ENCODE measurements at places on chromosomes 4 and X. TPM values are rescaled to one million over a fixed set of nuclear protein-coding genes. Genes with fewer than 3 reads are reported as not detected.

- DNase-seq = no peak
Measured at GRCh38 chr4:190014771-190015537, 12.1 kb downstream of the FRG2 start.

DNA sequence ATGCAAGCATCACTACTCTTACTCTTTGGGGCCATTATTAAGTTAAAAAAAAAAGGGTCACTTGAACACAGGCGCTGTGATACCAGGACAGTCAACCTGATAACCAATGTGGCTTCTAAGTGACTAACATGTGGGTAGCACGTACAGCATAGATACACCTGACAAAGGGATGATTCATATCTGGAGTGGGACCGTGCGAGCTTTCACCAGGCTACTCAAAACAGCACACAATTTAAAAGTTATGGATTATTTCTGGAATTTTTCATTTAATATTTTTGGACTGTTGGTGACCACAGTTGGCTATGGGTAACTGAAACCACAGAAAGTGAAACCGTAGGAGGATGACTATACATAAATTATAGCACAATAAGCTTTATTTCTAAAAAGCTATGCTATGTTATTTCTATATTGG, 113.8 kb upstream of the STIM2 start:
- no peak for DNase-seq

DNA sequence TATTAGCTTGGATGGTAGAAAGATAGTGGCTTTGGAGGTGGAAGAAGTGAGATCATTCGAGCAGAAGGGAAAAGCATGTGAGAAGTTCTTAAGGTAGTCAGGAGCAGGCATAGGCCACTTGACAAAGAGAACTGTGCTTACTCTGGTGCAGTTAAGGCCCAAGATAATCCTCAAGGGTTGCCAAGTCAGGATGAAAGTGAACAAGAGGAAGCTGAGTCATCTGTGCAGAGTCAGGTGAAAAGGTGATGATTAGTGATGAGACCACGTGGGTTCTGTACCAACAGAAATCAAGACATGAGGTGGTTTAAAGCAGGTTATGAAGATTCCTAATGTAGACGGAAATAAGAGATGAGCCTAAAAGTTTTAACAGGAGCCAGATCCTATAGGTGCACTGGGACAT, 369.8 kb downstream of the DTHD1 start:
- DNase-seq = no peak

DNA sequence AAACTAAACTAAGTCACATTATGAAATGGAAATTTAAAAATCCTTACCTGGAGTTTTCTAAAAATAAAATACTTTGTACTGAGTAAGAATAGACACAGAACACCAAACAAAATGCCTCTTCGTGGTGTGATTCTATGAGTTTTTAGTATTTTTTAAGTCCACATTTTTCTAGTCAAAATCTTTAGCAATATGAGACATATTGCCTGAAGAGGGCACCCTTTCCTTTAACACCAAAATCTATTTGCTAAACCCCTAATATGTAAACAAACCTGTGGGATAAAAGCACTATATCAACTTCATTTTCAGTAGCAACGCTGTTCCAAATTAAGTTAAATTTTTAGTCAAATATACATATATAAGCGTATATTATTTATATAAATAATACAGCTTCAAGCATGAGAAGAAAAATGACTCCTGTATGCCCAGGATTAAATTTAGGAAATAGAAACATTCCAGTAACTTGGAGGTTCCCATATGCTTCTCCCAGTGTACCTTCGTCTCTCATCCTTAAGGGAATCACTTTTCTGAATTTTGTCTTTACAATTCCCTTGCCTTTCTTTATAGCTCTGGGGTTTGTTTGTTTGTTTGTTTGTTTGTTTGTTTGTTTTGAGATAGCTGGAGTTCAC, 23.0 kb upstream of the PGM2 start:
- DNase-seq = peak; percentile 4

DNA sequence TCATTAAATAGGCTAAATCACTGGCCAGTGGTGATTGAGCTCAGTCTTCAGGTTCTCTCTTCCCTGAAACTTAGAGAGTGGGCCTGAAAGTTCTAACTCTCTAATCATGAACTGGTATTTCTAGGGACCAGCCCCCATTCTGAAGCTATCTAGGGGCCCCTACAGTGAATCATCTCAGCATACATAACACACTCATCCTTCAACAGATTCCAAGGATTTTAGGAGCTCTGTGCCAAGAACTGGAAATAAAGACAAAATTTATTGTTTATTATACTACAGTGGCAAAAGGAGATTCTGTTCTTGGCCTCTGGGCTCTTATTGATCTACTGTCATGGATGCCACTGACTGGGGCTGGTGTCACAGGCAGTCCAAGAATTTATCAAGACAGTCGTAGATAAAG, 263.8 kb upstream of the IGFBP7 start:
- no peak for DNase-seq

DNA sequence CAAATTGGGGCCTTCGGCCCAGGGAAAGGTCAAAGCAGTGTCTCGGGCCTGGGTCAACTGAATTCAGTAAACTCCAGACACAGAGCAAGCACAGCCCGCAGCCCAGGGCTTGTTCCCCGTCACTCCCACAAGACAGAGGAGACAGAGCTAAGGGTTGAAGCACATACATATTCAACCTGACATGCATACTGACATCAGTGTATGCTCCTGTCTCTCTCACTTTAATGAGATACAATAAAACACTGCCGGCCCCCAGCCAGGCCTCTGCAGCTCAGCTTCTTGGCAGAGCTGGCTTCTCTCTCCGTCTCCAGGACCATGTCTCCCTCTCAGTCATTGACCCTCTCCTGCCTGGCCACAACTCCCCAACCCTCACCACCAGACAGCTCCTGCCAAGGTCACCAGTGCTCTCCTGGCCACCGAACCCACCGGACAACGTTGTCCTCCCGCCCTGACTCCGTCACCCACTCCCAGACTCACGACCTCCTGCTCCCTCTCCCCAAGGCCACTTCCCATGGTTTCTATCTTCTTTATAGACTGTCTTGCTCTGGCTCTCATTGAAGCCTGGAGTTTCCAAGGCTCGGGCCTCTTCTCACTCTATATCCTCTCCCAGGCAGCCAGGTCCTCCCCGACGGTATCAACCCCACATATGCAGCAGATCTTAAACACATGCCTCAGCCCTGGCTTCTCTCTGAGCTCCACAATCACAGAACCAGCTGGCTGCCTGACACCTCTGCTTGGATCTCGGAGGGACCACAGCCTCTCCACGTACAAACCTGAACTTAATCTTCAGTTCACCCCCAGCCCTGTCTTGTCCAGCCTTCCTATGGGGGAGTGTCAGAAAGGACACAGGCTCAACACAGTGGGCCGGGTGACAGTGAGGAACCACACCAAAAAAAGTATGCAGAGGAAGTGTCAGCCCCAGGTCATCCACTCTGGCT, 67.7 kb upstream of the C4orf50 start:
- DNase-seq = no peak

DNA sequence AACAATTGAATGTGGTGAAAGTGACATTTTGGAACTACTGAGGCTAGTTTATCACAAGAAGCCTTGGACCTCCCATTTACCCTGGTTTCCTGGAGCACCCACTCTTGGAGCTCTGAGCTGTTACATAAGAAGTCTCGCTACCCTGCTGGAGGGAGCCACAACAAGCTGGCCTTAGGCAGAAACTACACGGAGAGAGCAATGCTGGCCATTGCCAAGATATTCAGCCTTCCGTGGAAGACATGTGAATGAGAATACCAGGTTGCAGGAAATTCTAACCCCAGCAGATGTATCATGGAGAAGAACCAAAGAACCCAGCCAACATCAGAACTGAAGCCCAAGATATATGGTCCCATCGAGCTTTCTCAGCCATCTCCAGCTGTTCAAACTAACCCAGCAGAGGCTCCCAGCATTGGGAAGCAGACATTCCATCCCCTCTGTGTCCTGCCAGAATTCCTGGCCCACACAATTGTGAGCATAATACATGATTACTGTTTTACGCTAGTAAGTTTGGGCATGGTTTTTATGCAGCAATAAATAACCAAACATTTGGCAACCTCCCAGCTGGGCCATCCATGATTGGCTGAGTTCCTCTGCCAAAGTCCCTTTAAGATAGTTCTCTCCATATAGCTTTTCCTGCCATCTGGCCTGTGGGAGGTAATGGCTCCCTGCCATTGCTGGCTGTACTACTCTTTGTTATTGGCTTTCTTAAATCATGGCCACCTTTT, 17.9 kb upstream of the PDE5A start:
- DNase-seq = peak; percentile 87

- no peak for DNase-seq
Measured at GRCh38 chr4:173958445-173958844, 325.0 kb downstream of the FBXO8 start.

- no peak for DNase-seq
Measured at GRCh38 chrX:81229229-81229628, 27.3 kb downstream of the SH3BGRL start.

DNA sequence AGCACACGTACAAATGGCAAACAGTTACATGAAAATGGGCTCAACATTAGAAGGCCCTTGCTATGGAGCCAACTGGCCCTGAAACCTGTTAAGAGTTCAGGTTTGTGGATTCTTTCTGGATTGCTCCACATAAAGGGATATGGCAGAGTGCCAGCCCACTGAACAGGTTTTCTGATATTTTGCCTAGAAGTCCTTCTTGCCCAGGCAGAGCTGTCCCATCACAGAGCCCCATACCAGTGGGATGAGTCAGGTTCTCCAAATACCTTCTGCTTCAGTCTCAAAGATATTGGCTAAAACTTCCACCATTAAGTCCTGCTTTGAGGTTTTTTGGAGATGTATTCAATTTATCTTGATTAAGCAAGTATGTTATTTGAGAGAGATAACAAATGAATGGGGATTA, 146.8 kb upstream of the IL1RAPL2 start:
- no peak for DNase-seq

DNA sequence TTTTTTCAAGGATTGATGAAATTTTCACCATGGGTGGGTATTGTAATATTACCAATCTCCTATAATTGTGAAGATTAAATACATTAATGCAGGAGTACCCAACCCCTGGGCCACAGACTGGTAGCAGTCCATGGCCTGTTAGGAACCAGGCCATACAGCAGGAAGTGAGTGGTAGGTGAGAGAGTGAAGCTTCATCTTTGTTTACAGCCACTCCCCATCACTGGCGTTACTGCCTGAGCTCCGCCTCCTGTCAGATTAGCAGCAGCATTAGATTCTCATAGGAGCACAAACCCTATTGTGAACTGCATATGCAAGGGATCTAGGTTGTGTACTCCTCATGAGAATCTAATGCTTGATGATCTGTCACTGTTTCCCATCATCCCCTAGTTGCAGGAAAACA, 15.1 kb downstream of the RAPGEF2 start:
- DNase-seq = no peak

- DNase-seq = peak; percentile 6
Measured at GRCh38 chr4:72314869-72315268, 254.2 kb downstream of the ADAMTS3 start.

DNA sequence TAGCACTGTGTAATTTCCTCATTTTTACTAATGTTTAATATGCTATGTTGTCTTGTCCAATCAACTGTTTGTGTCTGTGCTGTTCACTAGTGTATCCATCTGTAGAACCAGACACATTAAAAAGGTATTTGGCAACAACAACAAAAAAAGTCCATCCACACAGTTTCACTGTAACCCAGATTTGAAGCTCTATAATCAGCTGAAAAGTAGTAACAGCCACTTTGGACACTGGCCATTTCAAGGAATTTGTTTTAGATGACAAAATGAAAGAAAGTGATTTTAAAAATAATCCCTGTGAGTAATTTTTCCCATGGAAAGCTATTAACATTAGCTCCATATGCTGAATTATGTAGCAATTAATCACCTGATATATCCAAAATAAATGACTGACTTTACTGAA, 2.2 kb upstream of the FBXL5 start:
- no peak for DNase-seq

- DNase-seq = no peak
Measured at GRCh38 chr4:152209772-152210493, 326.0 kb downstream of the FBXW7 start.

GRCh38 chr4:124437853-124438495, 274.6 kb downstream of the ANKRD50 start:
- DNase-seq = no peak

GRCh38 chr4:176729489-176729888, 63.2 kb downstream of the VEGFC start:
- no peak for DNase-seq

DNA sequence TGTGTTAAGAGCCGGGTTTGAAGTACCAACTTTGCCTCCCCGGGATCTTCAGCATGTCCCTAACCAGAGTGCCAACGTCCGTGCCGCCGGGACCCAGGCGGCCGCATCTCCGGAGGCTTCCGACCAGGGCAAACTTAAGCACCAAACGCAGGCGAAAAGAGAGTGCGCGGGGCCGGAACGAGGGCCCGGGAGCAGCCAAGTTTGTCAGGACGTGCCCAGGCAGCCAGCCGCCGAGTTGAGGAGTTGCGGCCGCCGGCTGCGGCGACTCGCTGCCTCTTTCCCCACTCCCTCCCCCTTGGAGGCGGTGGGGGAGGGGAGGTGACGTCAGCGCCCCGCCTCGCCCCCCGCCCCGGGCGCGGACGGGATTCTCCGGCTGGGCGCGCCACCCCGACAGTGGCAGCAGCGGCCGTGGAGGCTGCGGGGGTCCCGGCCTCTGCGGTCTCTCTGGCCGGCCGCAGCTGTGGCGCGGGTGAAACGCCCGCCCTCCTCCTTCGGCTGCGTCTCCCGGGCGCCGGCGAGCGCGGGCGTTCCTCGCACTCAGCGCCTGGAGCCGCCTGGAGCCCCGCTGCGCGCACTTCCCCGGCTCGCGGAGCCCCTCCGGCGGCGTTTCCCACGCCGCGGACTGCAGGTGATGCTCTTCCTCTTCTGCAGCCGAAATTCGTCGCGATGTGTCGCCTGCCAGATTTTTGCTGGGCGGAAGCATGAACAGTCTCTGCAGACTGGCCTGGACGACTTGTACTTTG, 2.9 kb upstream of the FAT1 start:
- DNase-seq = peak; percentile 43

- DNase-seq = no peak
Measured at GRCh38 chr4:182090186-182090585, 153.0 kb upstream of the TENM3 start.

- no peak for DNase-seq
Measured at GRCh38 chr4:6264225-6264540, 5.5 kb upstream of the WFS1 start.

- no peak for DNase-seq
Measured at GRCh38 chrX:124362072-124362471, 15.7 kb downstream of the SH2D1A start.

Gene GLUD2
- total RNA-seq = 3.3 TPM

Gene SRPX
- total RNA-seq = 42.0 TPM

Gene TLR10
- total RNA-seq = 0.59 TPM

Gene SPRY1
- total RNA-seq = 82.4 TPM

Gene LARP7
- total RNA-seq = 34.1 TPM

Gene TGIF2LX
- total RNA-seq = not detected

Gene HSFX1
- total RNA-seq = 0.79 TPM

Gene CYSLTR1
- 6.6 TPM for total RNA-seq

Gene TRIM61
- total RNA-seq = 1.2 TPM

Gene DMP1
- not detected for total RNA-seq

Gene CFI
- total RNA-seq = 10.1 TPM

Gene CSAG2
- not detected for total RNA-seq

Gene GAGE12C
- not detected for total RNA-seq

Data from skin of body (tissue), 3 donors.